ENCODE measurements at places on chromosomes 4 and X.

GRCh38 chr4:82517043-82517442 lies 44.7 kb downstream of the TMEM150C start:
- ATAC-seq, result no peak

DNA sequence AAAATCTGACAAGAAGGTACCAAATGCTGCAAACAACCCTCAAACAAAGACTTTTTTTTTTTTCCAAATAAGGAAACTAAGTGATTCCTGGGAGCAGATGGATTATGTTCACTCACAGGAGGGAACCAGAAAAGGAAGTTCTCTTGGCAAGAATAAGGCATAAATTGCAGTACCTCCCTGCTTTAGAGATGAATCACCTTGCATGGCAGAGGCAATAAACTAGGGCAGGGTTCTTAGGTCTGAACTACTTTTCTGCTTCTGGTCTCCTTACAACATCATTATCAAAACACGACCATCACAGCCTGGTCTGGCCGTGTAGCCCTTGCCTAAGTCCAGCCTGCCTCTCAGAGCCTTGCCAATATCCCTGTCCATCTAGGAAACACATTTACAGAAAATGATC lies 6.3 kb downstream of the TMEM31 start:
- ATAC-seq, result peak; percentile 87

DNA sequence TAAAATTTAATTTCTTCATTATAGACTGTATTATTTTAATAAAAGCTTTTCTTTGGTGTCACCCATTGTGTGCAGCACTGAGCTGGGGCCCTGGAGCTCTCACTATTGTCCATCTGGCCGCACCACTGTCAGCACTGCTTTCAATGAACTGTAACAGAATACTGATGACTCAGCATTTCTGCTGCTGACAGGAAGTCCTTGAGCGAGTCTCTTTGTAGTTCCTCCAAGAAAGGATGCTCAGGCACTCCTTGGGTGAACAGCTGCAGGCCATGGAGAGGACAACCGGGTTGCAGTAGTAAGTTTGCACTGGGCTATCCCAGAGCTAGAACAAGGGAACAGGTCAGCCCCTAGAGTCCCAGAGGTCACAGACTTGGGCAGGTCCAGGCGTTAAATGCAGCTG lies 81.6 kb downstream of the SORBS2 start:
- ATAC-seq, result peak; percentile 12

GRCh38 chr4:169604903-169605331 lies 7.5 kb downstream of the NEK1 start:
- ATAC-seq, result no peak

DNA sequence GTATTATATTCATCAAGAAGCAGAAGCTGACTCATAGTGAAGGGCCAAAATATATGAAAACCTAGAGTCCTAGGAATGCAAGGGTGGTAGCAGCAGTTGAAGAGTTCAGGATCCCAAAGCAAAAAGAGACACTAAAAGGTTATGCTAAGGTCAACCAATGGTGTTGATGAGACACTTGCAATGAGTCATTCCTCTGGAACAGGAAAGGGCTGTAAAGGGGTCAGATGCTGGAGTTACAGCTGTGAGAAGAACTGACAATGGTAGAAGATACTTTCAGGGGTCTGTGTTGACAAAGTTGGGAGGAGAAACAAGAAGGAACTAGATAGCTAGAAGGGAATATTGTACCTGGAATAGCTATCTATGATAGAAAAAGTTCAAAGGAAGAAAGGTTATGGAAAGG lies 47.5 kb downstream of the ZGRF1 start:
- ATAC-seq, result no peak

DNA sequence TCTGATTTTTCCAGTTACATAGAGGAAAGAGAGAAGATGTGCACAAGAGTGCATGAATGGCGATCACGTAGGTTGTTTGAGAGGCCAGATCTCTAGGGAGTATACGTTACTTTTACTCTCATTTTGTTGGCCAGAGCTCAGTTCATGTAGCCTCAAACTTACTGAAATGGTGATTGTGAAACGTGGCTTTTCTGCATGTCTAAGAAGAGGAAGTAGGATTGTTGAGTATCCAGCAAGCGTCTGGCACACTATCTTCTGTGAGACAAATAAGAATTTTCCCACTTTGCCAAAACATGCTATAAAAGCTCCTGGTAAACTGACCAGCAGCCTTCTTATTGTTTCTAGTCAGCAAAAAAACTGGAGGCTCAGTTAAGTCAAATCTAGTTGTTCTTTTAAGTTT lies 264.5 kb upstream of the EMCN start:
- no peak for ATAC-seq

DNA sequence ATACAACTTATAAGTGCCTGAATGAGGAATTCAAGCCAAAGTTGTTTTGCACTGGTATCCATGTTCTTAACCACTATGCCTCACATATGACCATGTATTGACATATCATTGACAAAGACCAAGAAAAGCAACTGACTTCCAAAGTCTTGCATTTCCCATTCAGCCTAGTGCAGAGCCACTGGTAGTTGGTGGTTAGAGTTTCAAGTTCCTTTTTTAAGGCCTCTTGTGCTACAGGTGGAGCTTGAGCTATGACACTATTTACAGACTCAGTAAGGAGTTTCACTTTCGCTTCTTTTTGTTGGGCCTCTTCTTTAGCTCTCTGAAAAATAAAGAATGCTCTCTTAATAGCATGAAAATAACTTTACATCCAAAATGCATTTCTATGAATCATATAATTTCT lies 763.0 kb downstream of the DMD start:
- no peak for ATAC-seq

DNA sequence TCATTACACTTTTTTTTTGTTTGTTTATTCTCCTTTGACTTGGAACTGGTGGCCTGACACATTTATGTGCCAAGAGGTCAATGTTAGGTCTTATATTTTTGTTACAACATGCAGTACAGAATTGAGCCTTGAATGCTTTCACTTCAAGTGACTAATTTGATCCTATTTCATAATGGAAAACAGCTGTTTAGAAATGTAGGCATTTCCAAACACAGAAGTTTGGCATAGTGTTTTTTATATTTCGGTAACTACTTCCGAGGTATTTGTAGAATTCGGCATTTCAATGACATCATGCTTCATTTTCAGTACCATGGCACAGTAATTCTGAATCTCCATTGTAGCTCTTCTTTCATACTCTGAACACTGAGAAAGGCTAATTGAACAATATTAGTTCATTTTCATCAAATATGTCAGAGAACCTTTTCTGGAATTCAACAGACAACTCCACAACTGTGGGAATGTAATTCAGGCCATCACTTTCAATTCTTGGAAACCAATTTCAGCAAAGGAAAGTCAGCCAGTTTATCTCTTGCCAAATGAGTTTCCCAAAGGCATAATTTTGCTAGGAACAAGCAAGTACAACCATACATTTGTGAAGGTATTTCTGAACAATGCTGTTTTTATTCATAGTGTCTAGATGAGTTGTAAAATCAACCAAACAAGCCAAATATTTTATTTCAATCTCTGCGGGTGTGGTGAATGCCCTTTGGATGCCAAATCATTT lies 11.4 kb downstream of the FAM120C start:
- ATAC-seq, result peak; percentile 58

GRCh38 chrX:72470532-72471223 lies 102.0 kb downstream of the HDAC8 start:
- no peak for ATAC-seq

DNA sequence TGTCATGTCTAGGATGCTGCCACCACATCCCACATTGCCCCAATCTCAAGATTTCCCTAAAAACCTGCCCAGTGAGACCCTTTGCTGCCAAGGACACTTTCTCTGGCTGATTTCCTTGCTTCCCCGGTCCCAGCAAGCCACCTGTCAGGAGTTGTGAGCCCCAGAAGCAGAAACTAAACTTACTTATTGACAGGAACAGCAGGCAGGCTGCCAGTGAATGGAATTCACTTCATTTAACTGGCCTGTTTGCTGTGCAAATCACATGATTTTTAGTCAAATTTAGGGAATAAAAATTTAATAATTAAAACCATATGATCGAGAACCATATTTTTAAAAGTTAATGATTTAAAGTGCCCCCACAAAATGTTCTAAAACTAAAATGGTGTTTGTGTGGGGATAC lies 48.5 kb downstream of the MAMLD1 start:
- no peak for ATAC-seq

DNA sequence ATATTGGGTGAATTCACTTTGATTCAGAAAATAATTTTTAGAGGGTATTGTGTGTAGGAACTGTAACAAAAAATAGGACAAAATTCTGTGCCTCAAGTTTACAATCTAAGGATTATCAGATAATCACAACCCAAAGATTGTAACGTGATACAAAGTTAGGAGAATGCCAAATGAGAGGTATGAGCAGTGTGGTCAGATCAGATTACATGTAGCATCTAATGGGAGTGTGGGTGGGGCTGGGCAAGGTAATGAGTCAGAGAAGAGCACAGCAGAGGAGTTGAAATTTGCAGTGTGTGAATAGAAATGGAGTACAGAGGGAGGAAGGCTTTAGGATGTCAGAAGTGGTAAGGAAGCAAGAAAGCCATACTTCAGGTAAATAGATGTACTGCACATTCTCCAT lies 103.4 kb upstream of the TEX13A start:
- ATAC-seq, result no peak

DNA sequence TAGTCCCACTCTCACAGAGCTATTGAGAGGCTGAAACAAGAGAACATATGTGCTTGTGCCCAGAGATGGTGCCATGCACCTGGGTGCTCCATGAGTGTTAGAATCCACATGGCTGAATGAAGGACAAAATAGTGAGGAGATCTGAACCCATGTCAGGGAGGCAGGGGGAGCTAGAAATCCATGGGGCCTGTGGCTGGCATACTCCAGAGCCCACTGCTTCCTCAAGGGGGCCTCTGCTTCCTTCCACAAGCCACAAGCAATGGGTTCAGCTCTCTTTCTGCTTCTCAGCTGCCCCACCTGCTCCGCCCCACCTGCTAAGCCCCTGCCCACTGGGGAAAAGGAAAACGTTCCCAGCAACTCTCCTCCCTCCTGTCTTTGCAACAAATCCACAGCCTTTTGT lies 46.1 kb downstream of the PJA1 start:
- ATAC-seq, result no peak

DNA sequence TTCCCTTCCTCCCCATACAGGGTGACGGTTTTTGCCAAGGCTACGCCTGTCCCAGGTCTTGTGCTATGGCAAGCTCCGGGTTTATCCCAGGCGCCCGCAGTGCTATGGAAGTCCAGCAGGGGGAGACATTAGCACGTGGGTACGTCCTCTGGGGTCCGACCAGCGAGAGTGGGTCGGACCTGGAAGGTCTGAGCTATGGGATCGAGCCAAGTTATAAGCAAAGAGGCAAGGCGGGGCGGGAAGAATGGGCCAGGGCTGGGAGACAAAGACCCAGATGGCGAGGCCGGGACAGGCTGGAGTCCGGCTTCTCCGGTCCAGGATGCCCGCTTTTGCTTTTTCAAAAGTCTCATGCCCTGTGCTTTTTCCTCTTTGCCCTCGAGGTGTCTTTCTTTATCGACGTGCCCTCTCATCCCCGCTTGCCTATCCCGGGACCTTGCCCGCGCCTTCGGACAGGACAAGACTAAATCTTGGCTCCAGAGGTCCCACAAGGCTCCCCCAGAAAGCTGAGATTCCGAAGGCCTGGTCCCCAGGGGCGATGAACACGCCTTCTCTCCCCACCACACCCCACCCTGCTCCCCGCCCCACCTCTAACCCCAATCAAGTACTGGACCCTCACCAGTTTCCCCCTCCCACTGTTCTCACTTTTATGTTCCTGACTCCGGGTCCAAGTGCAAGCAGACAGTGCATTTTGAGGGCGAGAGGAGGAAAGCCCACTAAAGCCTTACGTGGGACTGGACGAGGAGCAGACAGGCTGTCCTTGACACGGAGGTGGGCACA lies 785 bp upstream of the EFNB1 start:
- ATAC-seq, result peak; percentile 55

DNA sequence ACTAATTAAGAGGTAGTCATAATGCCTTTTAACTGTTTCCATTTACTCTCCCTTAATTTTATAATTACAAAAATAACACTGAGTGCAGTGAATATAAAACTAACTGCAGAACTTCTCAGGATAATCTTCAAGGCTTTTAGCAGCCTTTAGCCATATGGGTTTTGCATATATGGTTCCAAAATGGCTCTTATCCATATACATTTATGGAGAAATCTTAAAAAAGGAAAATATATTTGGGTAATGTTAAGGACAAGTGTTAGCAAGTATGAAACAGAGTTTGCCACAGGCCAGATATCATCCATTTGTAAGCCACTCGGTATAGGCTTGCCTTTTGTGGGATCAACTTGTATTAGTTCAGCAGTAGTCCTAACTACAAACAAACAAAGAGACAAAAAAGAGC lies 423.4 kb downstream of the PDHA2 start:
- no peak for ATAC-seq

DNA sequence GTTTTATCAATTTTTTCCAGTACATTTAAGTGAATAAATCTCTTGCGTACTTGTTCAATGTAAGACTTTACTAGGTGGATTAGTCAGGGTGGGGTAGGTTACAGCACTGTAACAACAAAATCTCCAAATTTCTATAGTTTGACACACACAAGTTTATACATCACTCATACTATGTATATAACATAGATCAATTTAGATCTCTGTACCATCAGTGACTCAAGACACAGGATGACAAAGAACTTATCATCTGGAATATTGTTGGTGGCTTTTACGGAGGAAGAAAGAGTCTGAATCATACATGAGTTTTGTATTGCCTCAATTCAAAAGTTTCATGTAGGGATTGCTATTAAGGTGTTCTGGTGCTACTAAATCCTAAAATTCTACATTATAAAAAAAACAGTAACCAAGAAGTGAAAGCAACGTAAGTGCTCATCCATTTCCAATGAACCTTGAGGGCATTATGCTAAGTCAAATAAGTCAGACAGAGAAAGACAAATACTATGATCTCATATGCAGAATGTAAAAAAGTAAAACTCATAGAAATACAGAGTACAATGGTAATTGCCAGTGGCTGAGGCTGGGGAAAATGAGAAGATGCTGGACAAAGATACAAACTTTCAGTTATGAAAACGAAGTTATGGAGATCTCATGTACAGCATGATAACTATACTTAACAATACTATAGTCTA lies 98.0 kb upstream of the DKK2 start:
- ATAC-seq, result no peak

GRCh38 chrX:109967156-109967555 lies 35.8 kb upstream of the TMEM164 start:
- ATAC-seq, result no peak

DNA sequence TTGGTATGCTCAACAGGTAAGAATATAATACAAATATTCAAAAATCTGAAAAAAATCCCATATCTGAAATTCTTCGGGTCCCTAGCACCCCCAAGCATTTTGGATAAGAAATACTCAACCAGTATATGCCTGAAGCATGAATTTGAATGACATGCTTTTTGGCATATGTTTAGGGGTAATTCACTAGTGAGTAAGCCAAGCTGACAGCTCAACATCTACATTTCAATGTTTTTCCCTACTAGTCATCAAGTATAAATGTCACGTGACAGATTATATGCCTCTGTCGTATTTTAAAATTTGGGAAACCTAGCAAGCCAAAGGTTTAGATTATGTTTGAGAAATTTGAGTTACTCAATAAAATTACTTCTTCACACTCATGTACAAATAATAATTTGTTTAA lies 125.1 kb downstream of the FGF16 start:
- no peak for ATAC-seq

GRCh38 chrX:46812445-46812844 lies 24.4 kb upstream of the RP2 start:
- ATAC-seq, result no peak
